ENCODE measurements at places on chromosomes 1 and 21. TPM values are rescaled to one million over a fixed set of nuclear protein-coding genes. Genes with fewer than 3 reads are reported as not detected.

Gene PPFIA4
- 0.40 TPM for total RNA-seq

Gene PLEKHO1
- 111 TPM for total RNA-seq

DNA sequence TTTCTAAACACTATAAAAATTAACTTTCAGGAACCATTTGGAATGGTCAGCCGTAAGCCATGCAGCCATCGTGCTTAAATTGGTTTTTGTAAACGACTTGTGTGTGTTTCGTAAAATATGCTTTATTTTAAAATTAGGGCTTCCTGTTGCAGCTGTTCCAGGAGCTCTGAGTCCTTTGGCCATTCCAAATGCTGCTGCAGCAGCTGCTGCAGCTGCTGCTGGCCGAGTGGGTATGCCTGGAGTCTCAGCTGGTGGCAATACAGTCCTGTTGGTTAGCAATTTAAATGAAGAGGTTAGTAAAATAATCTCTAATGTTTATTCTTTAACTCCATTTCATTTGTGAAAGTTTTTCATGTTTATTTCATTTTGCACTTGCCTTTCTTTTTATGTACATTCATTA is 83.1 kb downstream of the PTBP2 start:
- H3K27ac ChIP-seq, result no peak overlapping the region
- no peaks in the 10 kb centered on the region for H3K27me3 ChIP-seq
- no peaks in the 10 kb centered on the region for H3K36me3 ChIP-seq
- no peak for DNase-seq
- no peaks in the 10 kb centered on the region for H3K4me1 ChIP-seq

GRCh38 chr1:119862276-119862675 is 34.0 kb downstream of the ADAM30 start:
- no peak for DNase-seq
- H3K36me3 ChIP-seq, result no peaks in the 10 kb centered on the region
- H3K4me1 ChIP-seq, result no peaks in the 10 kb centered on the region
- no peaks in the 10 kb centered on the region for H3K27me3 ChIP-seq

- H3K36me3 ChIP-seq, result no peaks in the 10 kb centered on the region
- no peak for DNase-seq
- H3K27me3 ChIP-seq, result no peaks in the 10 kb centered on the region
These were observed 8.8 kb downstream of the XCL1 start for GRCh38 chr1:168585191-168585590.

Gene GJA9
- not detected for total RNA-seq

Gene LRRC3
- 0.89 TPM for total RNA-seq

GRCh38 chr21:44850905-44851657 is 22.4 kb downstream of the PTTG1IP start:
- H3K36me3 ChIP-seq, result peaks cover 12% of the 10 kb centered on the region
- H3K27me3 ChIP-seq, result no peaks in the 10 kb centered on the region
- peaks cover 47% of the 10 kb centered on the region for H3K4me1 ChIP-seq
- no peak overlapping the region for H3K4me3 ChIP-seq
- H3K27ac ChIP-seq, result peak overlapping the region; percentile 53
- DNase-seq, result peak; percentile 21

- H3K27me3 ChIP-seq, result no peaks in the 10 kb centered on the region
- DNase-seq, result no peak
- H3K36me3 ChIP-seq, result no peaks in the 10 kb centered on the region
- H3K27ac ChIP-seq, result no peak overlapping the region
These were observed 48.9 kb upstream of the F3 start for GRCh38 chr1:94590203-94591137.

Gene LRRC39
- 1.1 TPM for total RNA-seq

- H3K27ac ChIP-seq, result no peak overlapping the region
- peaks cover 4% of the 10 kb centered on the region for H3K27me3 ChIP-seq
- no peaks in the 10 kb centered on the region for H3K36me3 ChIP-seq
These were observed 2.9 kb upstream of the OLIG1 start for GRCh38 chr21:33067043-33067442.

DNA sequence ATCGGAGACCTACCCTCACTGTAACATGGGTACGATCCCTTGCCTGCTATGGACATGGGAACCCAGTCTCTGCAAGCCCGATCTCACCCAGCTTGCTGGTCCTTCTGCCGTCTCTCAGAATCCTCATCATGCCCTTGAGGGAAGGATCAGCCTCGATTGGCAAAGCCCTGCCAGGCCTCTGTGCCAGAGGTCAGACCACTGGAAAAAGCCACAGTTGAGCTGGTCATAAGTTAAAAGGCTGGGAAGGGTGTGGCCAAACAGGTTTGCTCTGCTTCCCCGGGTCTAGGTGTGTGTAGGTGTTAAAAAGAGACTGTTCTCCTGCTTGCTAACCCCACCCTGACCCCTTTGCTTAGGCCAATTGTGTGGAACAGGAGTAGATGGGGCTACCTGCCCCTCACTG is 19.5 kb upstream of the PADI3 start:
- H3K4me1 ChIP-seq, result no peaks in the 10 kb centered on the region
- H3K27ac ChIP-seq, result no peak overlapping the region
- H3K27me3 ChIP-seq, result no peaks in the 10 kb centered on the region
- H3K4me3 ChIP-seq, result no peak overlapping the region
- no peaks in the 10 kb centered on the region for H3K36me3 ChIP-seq

DNA sequence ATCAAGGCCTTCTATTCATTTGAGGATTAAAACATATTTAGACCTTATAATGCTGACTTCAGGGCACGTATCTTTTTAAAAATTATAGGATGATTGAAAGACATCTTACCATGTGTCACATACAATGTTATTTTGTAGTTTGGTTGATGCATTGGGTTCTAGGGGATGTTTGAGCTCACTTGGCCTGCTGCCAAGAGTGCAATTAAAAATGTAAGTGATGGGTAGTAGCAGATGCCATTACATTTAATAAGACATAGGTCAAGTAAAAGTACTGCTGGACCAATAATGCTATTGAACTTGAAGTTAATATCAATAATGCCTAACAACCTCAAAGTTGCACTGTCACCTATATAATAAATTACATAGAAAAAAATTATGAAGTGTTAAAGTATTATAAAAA is 616.5 kb upstream of the RGS18 start:
- no peak overlapping the region for H3K4me3 ChIP-seq
- H3K27me3 ChIP-seq, result no peaks in the 10 kb centered on the region

DNA sequence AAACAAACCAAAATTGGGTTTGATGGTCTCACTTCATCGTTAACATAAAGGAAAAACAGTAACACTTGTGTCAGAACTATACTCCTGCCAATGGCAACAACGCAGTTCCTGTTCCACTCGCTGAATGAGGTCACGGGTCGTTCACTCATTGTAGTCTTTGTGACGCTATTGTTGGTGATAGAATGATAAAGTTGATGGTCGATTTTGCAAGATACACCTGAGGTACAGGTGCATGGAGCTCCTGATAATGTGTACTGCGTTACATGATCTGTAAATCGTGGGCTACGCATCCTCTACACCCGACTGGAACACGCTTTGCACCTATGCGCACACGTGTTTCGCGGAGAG is 391 bp upstream of the CENPS start:
- H3K4me3 ChIP-seq, result peak overlapping the region; percentile 97
- no peaks in the 10 kb centered on the region for H3K36me3 ChIP-seq
- DNase-seq, result no peak
- peak overlapping the region; percentile 88 for H3K27ac ChIP-seq

Gene TMEM200B
- not detected for total RNA-seq

Gene NR1I3
- not detected for total RNA-seq

DNA sequence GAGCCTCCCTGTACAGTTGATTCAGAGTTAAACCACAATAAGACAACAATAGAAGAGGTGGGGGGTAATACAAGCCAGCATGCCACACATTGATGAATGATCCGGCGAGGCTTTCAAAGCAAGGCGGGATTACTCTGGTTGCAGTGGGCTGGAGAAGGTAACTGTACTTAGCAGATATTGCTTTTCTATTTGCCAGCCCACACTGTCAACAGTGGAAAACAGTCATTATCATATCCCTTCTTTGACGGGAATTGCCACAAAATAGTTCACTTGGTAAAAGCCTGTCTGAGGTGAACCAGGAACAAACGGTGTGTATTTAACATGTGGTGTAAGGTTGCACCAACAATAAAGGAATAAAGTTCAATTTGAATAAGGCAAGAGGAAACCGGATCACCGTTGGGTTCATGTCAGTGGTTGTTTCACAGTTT is 5.8 kb upstream of the KCNJ15 start:
- no peak overlapping the region for H3K4me3 ChIP-seq
- H3K4me1 ChIP-seq, result no peaks in the 10 kb centered on the region
- no peak for DNase-seq
- no peaks in the 10 kb centered on the region for H3K36me3 ChIP-seq

GRCh38 chr21:14213164-14213563 is 2.4 kb upstream of the LIPI start:
- H3K27me3 ChIP-seq, result no peaks in the 10 kb centered on the region
- no peak for DNase-seq
- H3K4me3 ChIP-seq, result no peak overlapping the region
- no peaks in the 10 kb centered on the region for H3K36me3 ChIP-seq
- H3K27ac ChIP-seq, result no peak overlapping the region

- H3K27me3 ChIP-seq, result peaks cover 4% of the 10 kb centered on the region
- no peak overlapping the region for H3K27ac ChIP-seq
- H3K4me1 ChIP-seq, result no peaks in the 10 kb centered on the region
- DNase-seq, result no peak
- no peak overlapping the region for H3K4me3 ChIP-seq
These were observed 65.3 kb downstream of the KLHDC7A start for GRCh38 chr1:18546026-18546425.

Gene AMY1C
- total RNA-seq, result not detected

GRCh38 chr1:145720878-145721671 is 1.8 kb downstream of the CD160 start:
- H3K27me3 ChIP-seq, result no peaks in the 10 kb centered on the region
- H3K4me3 ChIP-seq, result peak overlapping the region; percentile 60
- peak; percentile 69 for DNase-seq
- H3K4me1 ChIP-seq, result peaks cover 18% of the 10 kb centered on the region
- no peak overlapping the region for H3K27ac ChIP-seq
- H3K36me3 ChIP-seq, result no peaks in the 10 kb centered on the region

GRCh38 chr1:56194701-56195300 is 384.6 kb downstream of the PLPP3 start:
- no peak overlapping the region for H3K27ac ChIP-seq
- H3K4me1 ChIP-seq, result no peaks in the 10 kb centered on the region
- DNase-seq, result no peak
- H3K36me3 ChIP-seq, result no peaks in the 10 kb centered on the region

- no peak overlapping the region for H3K4me3 ChIP-seq
- H3K27ac ChIP-seq, result no peak overlapping the region
- DNase-seq, result no peak
- no peaks in the 10 kb centered on the region for H3K36me3 ChIP-seq
These were observed 433.0 kb upstream of the RUNX1 start for GRCh38 chr21:35482096-35482495.

Gene KRTAP10-6
- not detected for total RNA-seq

DNA sequence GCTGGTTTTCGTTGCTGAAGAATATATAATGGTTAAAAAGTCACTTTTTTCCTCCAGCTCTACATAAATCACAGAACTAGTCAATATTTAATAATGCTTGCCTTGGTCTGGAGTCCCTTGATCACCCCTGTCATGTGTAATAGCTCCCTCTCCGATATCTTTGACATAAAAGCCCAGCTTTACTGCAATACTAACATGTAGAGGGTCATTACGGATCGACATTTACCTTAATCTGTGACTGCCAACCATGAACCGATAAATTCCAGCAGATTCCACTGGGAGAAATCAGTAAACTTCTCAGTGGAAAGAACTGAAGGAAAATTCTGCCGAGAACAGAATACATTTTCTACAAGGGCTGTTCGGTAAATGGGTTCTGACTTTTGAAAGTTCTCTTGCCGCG is 396.5 kb downstream of the KCTD3 start:
- no peak for DNase-seq
- H3K27me3 ChIP-seq, result no peaks in the 10 kb centered on the region
- no peaks in the 10 kb centered on the region for H3K36me3 ChIP-seq
- H3K4me1 ChIP-seq, result no peaks in the 10 kb centered on the region

- no peaks in the 10 kb centered on the region for H3K27me3 ChIP-seq
- no peak for DNase-seq
- H3K27ac ChIP-seq, result no peak overlapping the region
- H3K4me1 ChIP-seq, result no peaks in the 10 kb centered on the region
These were observed 43.1 kb upstream of the CXADR start for GRCh38 chr21:17469727-17470126.

Gene DCDC2B
- not detected for total RNA-seq

DNA sequence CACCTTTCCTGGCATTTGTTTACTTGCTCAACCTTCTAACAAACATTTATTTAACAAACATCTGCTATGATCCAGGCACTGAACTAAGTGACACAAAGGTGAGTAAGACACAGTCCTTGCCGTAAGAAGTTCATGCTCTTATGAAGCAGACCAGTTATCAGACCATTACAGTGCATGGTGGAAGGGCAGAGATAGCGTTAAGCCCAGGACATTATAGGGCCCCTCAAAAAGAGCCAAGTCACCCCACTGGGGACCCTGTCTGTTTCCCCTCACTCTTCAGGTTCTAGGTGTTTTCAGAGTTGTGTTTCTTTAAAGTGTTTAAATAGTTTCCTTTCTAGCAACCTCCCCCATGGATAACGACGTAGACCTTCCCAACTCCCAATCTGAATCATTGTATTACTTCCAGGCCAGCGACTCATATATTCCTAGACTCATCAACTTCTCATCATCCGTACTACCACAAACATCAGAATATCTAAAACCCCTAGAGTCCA is 39.3 kb downstream of the TCP10L start:
- no peaks in the 10 kb centered on the region for H3K4me1 ChIP-seq
- H3K27me3 ChIP-seq, result no peaks in the 10 kb centered on the region
- H3K27ac ChIP-seq, result no peak overlapping the region
- no peak for DNase-seq

Gene SKI
- 278 TPM for total RNA-seq

GRCh38 chr21:26534517-26534916 is 38.6 kb downstream of the CYYR1 start:
- H3K4me3 ChIP-seq, result no peak overlapping the region
- H3K4me1 ChIP-seq, result no peaks in the 10 kb centered on the region
- H3K27ac ChIP-seq, result no peak overlapping the region
- no peaks in the 10 kb centered on the region for H3K36me3 ChIP-seq

Gene CASZ1
- 5.9 TPM for total RNA-seq

Gene OR2G6
- total RNA-seq, result not detected

DNA sequence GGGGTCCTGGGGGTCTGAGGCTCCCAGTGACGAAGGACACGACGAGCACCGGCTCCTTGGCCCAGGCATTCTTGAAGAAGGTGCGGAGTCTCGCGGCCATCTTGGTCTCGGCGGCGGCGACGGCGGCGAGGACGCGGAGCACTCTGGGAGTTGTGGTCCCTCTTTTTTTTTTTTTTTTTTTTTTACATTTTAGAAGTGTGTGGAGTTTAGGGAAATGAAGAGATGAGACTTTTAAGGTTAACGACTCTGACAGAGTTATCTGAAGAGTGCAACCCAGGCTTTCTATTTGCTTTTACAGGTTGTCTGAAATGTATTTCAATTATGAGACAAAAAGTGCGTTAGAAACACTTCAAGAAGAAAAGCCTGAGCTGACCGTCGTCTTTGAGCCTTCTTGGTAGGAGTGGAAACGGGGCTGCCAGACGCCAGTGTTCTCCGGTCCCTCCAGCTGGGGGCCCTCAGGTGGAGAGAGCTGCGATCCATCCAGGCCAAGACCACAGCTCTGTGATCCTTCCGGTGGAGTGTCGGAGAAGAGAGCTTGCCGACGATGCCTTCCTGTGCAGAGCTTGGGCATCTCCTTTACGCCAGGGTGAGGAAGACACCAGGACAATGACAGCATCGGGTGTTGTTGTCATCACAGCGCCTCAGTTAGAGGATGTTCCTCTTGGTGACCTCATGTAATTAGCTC is 9.7 kb downstream of the OR2B11 start:
- H3K27ac ChIP-seq, result peak overlapping the region; percentile 50
- H3K27me3 ChIP-seq, result no peaks in the 10 kb centered on the region
- no peak overlapping the region for H3K4me3 ChIP-seq
- H3K4me1 ChIP-seq, result no peaks in the 10 kb centered on the region
- H3K36me3 ChIP-seq, result peaks cover 47% of the 10 kb centered on the region
- DNase-seq, result peak; percentile 8

Gene SCAF4
- total RNA-seq, result 58.9 TPM

Data from naive thymus-derived CD4-positive, alpha-beta T cell (primary cell).